ENCODE measurements at places on chromosomes 2 and 18.

GRCh38 chr2:201837824-201838431, 31.6 kb downstream of the CDK15 start:
- no peak for DNase-seq

GRCh38 chr18:59867337-59868104, 32.3 kb upstream of the PMAIP1 start:
- no peak for DNase-seq

DNA sequence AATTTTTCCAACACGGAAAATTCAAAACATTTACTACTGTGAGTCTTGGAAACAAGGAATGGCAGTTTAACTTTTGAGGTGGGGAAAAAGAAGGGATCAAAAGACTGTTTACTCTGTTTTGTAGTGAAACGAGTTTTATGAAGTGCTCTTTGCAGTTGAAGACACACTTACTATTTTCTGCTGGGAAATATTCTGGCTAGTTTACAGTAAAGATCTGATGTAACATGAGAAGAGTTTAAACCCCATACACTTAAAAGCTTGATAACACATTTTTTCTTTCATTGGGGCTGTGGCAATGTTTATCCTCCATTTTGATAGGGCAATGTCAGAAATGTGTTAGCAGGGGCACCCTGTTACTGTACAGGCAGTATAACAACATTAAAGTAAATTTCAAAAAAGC, 124.9 kb upstream of the SMAD7 start:
- no peak for DNase-seq

DNA sequence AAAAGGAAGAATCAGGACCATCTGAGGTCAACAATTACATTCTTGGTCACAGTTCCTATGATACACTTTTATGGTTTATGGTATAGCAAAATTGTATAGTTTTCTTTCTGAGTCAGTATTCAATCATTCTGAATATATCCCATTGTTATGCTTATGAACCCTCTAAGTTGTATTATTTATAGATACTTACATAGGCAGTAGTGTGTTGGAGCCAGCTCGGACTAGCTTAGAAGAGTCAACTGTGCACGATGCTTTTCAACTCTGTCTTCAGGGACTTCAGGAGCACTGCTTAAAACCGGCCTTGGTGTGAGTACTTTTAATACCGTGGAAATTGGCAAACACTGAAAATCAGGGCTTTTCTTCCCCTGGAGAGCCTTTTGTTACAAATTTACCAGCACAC, 215.7 kb downstream of the IKZF2 start:
- DNase-seq, result no peak

- DNase-seq, result no peak
Observed at GRCh38 chr2:151733771-151734672, at the start of gene NEB. TSS of gene NEB (minus strand) at chr2:151734476. CDS start at chr2:151733156, 1,320 bp downstream.

GRCh38 chr2:69639266-69639665, 4.3 kb downstream of the AAK1 start:
- DNase-seq, result no peak

DNA sequence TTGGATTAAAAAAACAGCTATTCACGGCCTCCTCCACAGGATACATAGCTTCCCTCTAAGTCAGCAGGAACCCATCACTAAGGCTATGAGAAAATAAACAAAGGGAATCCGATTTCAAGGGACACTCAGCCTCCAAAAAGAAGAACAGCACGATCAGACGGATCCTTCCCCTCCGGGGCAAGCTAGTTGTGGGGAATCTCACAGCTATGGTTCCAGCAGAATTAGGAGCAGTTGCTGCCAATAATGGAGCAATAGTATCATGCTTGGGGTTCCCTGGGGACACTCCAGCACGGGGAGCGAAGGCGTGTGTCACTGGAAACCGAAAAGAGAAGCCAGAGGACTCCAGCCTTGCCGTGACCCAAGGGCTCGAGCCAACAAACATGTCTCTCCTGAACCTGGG, 163.1 kb downstream of the TTC32 start:
- no peak for DNase-seq

GRCh38 chr18:58549814-58550339, 79.0 kb downstream of the ALPK2 start:
- no peak for DNase-seq

- DNase-seq, result no peak
Observed at GRCh38 chr2:9939587-9940485, 11.7 kb upstream of the GRHL1 start.

DNA sequence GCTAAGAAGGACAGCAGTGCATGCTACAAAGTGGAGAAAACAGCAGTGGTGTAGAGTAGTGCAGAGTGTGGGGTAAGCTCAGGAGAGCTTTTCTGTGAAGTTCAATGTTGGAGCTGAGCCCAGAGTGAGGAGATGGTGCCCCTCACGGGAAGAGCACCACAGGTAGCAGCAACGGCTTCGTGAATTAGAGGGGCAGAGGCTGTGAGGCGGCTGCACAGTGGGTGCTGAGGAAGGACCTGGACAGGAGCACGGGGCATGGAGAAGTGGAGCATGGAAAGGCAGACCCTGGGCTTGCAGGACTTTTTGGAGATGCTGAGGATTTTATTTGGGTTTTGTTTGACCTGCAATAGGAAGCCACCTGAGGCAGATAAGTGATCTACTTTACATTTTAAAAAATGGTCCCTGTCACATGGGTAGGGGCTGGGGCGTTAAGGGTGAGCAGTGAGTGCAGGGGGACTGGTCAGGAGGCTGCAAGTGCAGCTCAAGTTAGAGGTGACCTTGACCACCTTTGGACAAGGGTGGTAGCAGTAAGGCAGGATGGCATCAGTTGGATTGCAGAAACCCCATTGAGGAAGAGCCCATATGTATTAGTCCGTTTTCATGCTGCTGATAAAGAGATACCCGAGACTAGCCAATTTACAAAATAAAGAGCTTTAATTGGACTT, 85.0 kb downstream of the MYCN start:
- no peak for DNase-seq

GRCh38 chr2:195659114-195659513, 2.1 kb downstream of the SLC39A10 start:
- DNase-seq, result no peak

DNA sequence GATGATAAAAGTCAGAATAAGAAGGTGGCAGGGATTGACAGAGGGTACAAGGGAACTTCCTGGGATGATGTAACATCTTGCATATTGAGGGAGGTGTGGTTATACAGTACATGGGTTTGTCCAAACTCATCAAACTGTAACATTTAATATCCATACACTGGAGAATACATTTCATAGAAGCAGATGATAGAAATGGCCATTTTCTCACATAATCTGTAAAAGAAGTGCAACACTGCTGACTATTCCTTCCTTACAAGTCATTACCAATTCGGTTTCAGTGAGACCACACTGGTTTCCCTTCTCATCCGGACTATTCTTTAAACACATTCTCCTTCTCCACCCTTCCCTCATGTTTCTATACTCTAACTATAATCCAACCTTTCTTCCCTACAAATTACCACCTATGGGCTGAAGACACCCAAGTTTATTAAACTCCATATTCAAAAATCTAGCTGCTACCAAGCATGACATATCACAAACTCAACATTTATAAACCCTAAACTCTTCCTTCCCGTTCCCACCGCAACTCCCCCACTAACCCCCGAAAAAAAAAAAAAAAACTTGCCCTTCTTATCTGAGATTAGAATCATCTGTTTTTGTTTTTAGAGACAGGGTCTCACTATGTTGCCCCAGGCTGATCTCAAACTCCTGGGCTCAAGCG, 1.6 kb downstream of the COX7A2L start:
- no peak for DNase-seq

DNA sequence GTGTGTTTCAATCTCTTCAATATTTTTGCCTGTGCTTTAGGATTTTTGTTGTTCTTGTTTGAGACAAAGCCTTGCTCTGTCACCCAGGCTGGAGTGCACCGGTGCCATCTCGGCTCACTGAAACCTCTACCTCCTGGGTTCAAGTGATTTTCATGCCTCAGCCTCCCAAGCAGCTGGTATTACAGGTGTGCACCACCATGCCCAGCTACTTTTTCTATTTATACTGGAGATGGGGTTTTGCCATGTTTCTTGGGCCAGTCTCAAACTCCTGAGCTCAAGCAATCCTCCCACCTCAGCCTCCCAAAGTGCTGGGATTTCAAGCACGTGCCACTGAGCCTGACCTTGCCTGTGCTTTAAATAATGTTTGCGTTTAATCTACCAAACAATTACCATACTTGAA, 43.1 kb upstream of the DOK6 start:
- DNase-seq, result no peak

DNA sequence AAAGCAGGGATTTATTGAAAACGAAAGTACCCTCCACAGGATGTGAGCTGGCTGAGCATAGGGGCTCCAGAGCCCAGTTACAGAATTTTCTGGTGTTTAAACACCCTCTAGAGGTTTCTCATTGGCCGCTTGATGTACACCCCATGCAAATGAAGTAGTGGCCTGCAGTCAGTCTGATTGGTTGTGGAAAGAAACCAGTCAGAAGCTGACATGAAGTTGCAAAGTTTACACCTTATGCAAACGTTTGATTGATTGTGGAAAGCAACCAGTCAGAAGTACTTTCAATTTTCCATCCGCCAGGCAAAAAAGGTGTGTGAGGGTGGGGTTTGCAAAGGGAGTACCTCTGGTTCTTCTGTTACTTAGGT, 62.3 kb downstream of the VWA3B start:
- DNase-seq, result no peak

DNA sequence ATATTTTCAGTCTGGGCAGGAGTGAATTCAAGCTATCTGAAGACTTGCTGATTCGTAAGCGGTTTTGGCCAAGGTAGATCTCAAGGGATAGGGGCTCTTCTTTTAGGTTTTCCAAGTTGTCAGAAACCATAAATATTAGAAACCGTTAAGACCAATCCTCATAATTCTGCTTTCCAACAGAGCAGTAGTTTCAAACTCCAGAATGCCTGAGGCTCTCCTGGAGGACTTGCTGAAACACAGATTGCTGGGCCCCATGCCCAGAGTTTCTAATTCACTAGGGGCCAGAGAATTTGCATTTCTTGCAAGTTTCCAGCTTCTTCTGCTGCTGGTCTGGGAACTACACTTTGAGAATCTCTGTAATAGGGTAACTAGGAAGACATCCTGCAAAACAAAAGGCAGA, 1855.7 kb upstream of the CELF4 start:
- no peak for DNase-seq

DNA sequence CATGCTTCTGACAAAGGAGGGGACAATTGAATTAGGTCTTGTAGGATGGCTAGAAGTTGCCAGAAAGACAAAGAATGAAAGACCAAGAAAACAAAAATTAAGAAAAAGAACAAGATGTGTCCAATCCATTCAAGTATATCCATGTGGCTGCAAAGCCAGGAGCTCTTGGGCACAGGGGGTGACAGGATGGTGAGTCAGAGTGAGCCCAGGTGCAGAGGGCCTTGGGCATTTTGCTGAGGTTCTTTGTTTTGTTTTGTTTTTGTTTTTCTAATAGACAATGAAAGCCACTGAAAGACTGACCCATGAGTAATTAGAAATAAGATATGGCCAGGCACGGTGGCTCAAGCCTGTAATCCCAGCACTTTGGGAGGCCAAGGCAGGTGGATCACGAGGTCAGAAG, 104.6 kb upstream of the KLHL29 start:
- no peak for DNase-seq

DNA sequence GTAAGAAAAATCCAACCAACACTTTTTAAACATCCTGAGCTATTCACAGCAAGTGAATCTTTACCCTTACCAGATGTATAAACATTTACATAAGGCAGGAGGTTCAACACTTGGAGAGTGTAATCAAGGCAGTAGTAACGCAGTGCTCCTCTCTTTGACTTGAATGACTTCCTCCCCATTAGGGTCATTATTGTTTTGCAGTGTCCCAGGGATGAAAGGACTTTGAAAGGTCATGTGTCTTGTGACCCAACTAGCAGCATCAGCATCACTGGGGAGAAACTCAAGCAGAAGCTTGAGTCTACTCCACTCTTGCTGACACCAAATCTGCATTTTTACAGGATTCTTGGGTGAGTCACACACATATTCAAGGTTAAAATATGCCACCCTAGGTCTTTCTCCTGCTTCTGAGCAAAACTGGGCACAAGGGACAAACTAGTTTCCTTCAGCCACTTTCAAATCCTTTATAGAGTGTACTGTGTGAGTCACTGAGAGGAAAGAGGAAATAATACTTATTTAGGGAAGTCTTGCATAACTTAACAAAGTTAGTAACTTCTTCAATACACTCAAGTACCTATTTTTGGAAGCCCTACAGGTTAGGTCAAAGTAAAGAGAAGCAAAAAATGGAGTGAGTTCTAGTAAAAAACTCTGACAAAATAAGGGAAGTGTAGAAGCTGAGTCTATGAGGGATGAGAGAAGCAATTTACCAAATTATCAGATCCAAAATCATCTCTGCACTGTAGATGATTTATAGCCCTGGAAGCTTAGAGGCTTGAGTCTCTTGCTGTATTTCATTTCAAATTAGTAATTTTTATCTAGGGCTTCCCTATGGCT, 51.0 kb upstream of the EML4 start:
- no peak for DNase-seq

- DNase-seq, result no peak
Observed at GRCh38 chr2:224025874-224026273, 13.2 kb downstream of the SERPINE2 start.

DNA sequence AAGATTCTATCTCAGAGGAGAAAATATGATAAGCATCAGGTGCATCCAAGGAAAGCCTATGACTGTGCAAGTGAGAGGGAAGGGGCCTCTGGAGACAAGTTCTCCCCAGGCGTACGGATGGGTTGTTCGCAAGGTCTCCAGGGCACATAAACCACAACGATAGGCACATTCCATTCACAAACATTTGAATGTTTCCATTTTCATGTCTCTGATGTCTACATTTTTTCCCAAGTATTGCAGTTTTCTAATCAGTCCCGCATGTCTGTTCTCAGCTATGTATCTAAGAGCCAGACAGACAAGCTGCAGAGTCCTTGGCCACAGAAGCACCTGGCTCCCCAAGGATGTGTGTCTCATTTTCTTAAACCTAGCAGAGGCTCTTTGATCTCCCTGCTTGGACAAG, 28.0 kb downstream of the OSR1 start:
- DNase-seq, result no peak
